Epithelial cell of umbilical artery (primary cell): ENCODE measurements at places on chromosomes 7 and 10. TPM values are rescaled to one million over a fixed set of nuclear protein-coding genes. Genes with fewer than 3 reads are reported as not detected.

The CHAT gene
- total RNA-seq: not detected in 2 replicates

The LRRC61 gene
- 0.65 and 1.2 TPM in 2 replicates for total RNA-seq

The CCDC172 gene
- not detected in 2 replicates for total RNA-seq

The ERVW-1 gene
- total RNA-seq: not detected in 2 replicates

The CNPY1 gene
- total RNA-seq: not detected in 2 replicates

The FERD3L gene
- not detected in 2 replicates for total RNA-seq

The NPSR1 gene
- not detected in 2 replicates for total RNA-seq
